Effector CD4-positive, alpha-beta T cell (primary cell): ENCODE measurements at places on chromosomes 5 and 9.

DNA sequence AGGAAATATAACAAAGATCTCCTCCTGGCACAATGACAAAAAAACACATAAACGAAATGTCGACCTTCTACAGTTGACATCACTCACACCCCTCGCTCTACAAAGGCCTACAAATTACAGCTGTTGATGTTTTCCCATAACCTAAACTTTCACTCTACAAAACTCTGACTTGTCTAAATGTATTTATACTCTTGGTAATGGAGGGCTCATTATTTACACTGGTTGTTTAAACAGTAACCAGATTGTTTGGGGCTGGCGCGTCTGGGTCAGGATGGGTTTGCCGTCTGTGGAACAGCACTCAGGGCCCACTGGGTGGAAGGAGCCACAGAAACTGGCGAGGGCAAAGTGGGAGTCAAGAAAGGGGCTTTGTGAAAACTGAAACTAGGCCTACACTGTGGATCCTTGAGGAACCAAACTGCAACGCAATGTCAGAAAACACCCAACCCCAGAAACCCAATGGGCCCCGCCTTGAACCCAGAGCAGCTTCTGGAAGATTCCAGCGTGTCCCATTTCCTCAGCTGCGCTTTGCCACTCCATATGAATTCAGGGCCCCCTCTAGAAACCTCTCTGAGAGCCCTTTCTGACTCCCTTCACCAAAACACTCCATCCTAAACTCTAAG lies 136.7 kb downstream of the ROR2 start:
- DNase-seq, result no peak

- no peak for DNase-seq
Measured at GRCh38 chr9:95816716-95817115, 58.8 kb upstream of the ERCC6L2 start.

GRCh38 chr5:15948190-15948589 lies 231.4 kb downstream of the MARCHF11 start:
- no peak for DNase-seq

DNA sequence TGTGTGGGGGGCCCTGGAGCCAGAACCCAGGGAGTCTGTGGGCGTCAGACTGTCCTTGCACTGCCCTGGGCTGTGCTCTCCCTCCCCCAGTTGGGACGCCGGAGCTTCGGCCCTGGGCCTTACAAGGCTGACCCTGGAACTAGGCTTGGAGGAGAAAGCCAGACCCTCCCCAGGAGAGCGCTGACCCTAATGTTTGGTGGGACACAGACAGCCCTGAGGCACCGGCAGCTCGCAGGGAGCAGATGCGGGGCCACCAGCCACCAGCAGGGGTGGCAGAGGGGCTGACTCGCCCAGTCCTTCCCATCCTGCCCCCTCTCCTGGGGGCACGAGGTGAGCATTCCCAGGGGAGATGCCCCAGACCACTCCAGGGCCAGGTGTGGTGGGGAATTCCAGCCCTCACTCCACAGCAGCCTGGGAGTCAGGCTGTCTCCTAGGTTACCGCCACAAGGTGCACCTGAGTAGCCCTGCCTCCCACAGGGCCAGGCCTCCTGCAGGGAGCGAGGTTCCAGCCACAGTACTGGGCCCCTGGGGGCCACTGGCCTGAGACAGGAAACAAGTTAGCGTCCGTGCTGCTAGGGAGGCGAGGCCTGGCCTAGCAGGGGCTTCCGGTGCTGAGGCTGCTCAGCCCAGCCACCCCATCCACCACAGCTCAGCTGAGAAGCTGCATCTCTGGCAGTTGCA lies 134.6 kb downstream of the OLFM1 start:
- DNase-seq, result no peak

DNA sequence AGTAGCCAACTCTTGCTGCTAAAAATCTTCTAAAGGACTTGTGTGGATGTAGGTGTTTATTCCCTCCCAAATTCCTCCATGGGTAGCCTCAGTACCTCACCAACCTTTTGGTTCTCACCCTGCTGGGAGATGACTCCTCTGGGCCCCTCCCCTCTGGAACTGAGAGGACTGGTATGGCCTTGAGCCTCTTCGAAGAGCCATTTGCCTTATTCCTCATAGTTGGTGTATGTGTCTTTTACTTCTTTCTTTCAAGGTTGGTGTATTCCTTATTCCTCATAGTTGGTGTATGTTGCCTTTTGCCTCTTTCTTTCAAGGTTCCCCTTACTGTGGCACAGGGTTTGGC lies 48.3 kb downstream of the GNAQ start:
- no peak for DNase-seq

DNA sequence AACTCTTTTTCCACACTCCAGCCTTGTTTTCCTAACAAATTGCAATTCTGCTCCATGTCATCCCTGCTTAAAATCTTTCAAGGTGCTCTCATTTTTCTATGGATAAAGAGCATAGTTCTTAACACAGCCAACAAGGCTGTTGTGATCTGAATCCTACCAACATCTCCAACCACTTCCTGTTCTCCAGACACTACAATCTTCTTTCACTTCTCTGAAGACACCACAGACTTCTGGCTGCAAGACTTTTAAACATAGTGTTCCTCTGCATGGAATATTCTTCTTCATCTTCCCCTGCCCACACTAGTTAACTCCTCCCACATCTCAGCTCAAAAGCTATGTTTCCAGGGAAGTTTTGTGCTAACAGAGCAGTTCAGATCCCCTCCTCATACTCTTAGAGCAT lies 404.8 kb downstream of the MAN2A1 start:
- no peak for DNase-seq
